ENCODE measurements at places on chromosomes 3 and 15.

DNA sequence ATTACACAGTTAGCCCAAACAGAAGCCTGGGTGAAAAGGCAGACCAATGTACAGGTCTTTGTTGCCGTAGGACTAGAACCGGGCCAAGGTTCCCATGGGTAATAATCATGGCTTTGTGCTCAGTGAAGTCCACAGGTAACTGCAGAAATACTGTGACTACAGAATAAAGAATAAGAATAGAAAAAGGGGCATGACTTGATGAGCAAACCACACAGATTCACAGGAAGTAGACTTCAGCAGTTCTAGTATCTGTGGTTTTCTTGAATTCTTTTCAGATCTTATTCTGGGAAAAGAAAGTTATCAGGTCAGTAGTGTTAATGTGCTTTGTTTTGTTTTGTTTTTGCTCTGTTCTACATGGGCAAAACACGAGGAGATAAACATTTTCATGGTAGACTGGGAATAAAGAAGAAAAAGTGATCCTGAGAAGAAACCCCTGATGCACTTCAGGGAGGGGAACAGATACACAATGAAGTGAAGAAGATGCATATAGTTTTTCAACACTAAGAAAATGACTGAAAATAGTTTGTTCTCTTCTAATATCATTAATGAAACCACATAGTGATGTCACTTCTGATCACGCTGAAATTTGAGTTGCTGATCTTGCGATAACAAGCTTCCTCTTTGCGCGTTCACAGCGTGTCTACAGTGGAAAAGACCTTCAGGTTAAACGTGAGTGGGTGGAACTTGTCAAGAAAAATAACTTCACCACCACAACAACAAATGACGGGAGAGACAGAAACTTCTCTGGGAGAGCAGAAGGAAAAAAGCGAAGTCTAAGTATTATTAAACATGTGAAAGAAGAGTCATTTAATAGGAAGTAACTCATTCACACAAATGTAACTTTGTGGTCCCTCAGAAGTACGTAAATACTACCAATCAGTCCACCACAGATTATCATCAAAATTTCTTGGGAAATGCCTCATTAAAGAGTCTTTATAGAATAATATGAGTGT, 315.8 kb upstream of the SATB1 start:
- DNase-seq, result peak; percentile 33

- no peak for DNase-seq
Observed at GRCh38 chr15:58703610-58704009, 45.9 kb downstream of the ADAM10 start.

GRCh38 chr3:150105886-150106612, 135.4 kb upstream of the PFN2 start:
- no peak for DNase-seq

GRCh38 chr3:55893045-55893664, 406.0 kb upstream of the WNT5A start:
- no peak for DNase-seq

- DNase-seq, result no peak
Observed at GRCh38 chr3:141111364-141112155, 60.4 kb downstream of the SPSB4 start.

- no peak for DNase-seq
Observed at GRCh38 chr15:34701536-34701935, 53.3 kb downstream of the GJD2 start.

GRCh38 chr15:67172172-67172571, 82.3 kb downstream of the AAGAB start:
- DNase-seq, result no peak

DNA sequence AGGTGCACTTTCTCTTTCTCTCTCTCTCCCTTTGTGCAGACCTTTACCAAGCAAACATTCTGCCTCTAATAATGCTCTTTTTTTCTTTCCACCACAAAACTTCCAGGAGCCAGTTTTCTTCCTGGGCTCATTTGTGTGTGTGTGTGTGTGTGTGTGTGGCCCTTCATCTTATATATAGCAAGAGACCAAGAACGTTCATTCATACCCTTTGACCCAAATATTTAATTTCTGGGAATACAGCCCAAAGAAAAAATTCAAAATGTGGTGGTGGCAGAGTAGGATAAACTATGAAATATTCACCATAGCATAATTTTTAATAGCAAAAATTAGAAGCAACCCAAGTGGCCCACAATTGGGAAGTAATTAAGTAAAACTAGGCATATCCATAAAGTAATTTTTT, 398.9 kb downstream of the IGSF11 start:
- DNase-seq, result no peak

DNA sequence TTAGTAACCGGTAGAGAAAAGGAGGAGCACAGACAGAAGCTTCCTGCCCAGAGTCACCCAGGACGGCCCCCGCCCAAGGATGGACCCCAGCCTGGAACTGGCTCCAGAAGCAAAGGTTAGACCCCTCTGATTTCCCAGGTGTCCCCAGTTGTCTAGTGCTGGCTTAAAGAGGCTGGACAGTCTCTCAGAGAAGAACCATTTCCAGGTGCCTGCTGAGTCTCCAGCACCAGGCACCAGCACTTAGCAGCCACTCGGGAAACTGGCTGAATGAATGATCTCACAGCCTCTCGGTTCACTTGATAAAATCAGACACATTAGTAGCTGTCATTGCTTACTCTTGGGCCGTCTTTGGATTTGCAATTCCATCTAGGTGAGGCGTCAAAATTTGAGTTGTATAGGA, 139.7 kb upstream of the HES1 start:
- DNase-seq, result no peak

- DNase-seq, result no peak
Observed at GRCh38 chr3:127800508-127800907, 21.8 kb downstream of the MGLL start.

- no peak for DNase-seq
Observed at GRCh38 chr3:43758592-43759225, 68.0 kb downstream of the ABHD5 start.

DNA sequence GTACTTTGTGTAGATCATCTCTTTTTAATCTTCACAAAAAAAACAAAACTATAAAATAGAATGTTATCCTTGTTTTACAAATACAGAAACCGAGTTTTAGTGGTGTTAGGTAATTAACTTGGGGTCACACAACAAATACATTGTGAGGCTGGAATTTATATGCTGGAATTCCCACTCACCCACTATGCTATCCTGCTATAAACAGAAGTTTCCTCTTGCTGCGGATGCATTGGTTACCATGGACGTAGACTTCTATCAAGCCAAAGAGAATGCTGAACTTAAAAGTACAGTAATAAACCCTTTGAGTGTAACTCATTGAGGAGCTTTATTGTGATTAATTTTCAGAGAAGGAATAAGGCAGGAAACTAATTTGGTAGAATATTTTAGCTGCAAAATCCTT, 9.2 kb downstream of the SNAP23 start:
- no peak for DNase-seq

DNA sequence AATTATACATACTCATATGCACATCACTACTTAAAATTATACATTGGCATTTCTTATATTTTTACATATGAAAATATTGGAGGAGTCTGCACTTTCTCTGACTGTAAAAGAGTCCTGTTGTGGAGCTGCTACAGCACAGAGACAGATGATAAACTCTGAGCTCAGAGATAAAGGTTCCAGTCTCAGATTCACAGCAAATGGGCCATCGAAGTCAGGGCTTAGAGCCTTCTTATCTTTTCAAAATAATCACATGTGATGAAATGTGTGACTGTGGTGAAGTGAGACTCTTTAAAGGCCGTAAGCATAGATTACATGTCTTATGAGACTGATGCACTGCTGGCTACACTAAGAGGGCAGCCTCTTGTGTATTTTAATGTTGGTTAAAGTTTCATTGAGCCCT, 187.5 kb upstream of the SYNPR start:
- no peak for DNase-seq

GRCh38 chr3:187734841-187735240, 10.4 kb downstream of the BCL6 start:
- DNase-seq, result no peak

DNA sequence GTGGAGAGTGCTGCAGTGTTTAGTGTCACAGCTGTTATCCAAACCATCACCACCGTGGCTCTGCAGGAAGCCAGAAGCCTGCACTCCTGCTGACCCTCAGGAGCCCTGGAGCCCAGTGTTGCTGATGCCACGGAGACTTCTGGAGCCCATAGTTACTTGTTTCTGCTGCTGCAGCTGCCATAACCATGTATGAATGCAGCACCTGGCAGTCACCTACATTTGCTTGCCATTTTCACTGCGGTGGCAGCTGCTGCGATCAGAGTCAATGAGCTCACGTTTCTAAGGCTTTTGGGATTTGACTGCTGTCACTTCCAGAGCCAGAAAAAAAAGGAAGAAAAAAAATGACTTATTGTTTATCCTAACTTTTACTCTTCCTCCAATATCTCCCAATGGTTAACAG, 299.2 kb upstream of the THRB start:
- no peak for DNase-seq

GRCh38 chr3:19226479-19226878, 78.2 kb downstream of the KCNH8 start:
- no peak for DNase-seq

DNA sequence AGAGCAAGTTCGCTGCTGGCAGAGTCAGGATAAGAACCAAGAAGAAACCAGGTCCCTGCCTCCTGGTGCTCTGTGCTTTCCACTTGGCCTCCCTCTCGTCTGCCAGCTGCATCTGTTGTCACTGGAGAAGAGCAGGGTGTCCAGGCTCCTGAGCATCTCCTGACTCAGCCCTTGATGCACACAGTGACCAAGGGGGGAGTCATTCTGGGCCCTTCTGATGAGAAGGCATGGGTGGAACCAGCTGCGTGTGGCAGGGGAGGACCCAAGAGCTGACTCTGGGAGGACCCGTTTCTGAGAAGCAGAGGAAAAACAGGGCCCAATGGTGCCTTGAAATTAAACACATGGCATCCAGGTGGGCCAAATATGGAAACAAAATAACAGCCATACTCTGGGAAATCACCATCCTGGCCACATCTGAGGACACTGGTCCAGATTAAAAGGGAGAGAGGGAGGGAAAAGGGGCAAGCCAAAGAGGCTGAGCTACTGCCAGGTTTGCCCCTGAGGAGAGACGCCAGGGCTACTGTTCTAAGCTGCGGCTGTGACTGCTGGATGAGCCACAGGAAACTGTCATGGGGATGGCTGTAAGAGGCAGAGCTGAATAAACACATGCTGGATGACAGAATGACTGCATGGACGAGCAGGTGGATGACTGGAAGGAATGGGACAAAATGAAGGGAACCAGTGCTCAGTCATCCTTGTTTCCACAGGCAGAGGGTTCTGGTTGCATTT, 58.1 kb upstream of the CA12 start:
- DNase-seq, result no peak

GRCh38 chr3:64414043-64414442, 188.8 kb upstream of the PRICKLE2 start:
- DNase-seq, result no peak

GRCh38 chr3:58198362-58198761, 12.4 kb downstream of the DNASE1L3 start:
- DNase-seq, result no peak

DNA sequence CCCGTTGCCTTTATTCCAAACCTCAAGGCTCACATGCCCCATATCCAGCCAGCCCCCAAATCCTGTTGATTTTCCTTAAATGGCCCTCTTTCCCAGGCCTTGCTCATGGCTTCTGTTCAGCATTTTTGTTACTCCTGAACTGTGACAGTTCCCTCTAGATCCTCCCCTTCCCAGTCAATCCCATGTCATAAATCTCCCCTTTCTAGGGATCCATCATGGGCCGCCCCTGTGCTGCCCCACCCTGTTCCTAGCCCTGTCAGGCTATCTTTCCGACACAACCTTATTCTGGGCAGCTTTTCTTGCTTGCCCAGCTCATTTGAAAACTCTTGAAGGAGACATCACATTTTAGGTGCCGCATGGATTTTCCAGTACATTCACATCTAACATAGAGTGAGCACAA, 84.8 kb downstream of the TLE3 start:
- no peak for DNase-seq

DNA sequence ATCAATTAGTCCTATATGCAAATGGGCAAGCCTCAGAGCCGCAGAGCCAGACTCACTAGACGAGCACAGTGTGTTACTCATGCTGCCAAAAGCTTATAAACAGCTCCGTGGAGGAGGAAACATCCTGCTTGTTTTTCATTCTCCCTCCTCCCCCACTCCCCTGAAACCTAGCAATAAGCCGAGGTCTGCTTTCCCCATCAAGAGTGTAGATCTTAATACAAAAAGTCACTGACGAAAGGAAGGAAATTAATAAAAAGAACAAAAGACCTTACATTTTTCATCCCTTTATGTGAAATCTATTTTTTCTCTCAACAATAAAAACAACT, 88.5 kb downstream of the XXYLT1 start:
- DNase-seq, result no peak

DNA sequence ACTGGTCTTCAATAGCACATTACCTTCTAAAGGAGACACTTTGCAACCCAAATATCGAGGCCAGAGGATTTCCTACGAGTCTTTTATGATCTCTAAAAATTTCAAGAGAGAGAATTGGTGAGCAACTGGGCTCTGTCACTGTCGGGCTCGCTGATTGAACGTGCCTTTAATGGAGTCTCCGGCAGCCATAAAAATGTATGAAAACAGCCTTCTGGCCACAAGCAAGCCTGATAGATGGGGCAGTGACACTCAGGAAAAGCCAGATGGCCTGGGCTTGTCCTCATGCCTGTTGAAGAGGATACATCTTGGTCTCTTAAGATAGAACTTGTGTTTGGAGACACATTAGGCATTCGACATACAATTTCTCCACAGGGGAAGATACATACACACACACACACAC, 419.5 kb upstream of the PROK2 start:
- DNase-seq, result no peak

DNA sequence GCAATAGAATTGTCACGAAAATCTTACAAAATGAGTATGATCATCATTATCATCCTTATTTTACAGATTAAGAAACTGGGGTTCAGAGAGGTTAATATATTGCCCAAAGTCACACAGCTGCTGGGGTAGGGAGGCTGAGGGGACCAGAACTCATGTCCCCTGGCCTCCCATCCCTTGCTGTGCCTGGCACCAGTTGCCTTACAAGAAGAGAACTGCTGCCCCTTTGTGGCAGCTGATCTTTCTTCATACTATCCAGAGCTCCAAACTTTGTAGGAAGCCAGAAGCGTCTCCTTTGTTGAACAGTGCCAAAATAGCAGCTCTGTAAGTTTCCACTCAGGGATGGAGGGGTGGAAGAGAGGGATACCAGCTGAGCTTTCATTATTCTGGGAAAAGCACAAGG, 236.8 kb upstream of the TBC1D5 start:
- no peak for DNase-seq

GRCh38 chr3:11757929-11758328, 88.8 kb downstream of the TAMM41 start:
- DNase-seq, result no peak

DNA sequence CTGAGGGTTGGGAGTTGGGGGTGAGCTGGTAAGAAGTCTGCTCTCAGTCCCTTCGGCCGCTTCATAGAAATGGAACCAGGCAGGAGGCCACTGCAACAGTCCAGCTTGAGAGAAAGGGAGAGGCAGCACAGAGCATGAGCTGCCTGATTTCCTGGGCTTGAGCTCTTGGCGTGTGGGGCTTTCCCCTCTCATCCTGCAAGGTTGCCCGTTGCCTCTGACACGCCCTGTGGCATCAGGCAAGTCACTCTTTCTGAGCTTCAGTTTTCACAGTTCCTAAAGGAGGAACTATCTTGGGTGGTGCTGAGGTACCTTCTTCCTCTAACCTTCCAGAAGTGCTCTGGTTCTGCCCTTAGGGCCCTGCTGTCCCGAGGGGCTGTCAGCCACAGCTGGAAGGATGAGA, 4.9 kb downstream of the MESP2 start:
- DNase-seq, result no peak

- DNase-seq, result no peak
Observed at GRCh38 chr15:71221417-71221816, 106.1 kb downstream of the THSD4 start.
